ENCODE measurements at places on chromosomes 13 and 19.

- DNase-seq, result peak; percentile 37
Observed at GRCh38 chr13:94710881-94711560, 1.3 kb downstream of the SOX21 start.

GRCh38 chr13:42967660-42968059 lies 24.4 kb downstream of the EPSTI1 start:
- DNase-seq, result no peak

GRCh38 chr13:106709522-106709921 lies 141.6 kb upstream of the ARGLU1 start:
- DNase-seq, result no peak

DNA sequence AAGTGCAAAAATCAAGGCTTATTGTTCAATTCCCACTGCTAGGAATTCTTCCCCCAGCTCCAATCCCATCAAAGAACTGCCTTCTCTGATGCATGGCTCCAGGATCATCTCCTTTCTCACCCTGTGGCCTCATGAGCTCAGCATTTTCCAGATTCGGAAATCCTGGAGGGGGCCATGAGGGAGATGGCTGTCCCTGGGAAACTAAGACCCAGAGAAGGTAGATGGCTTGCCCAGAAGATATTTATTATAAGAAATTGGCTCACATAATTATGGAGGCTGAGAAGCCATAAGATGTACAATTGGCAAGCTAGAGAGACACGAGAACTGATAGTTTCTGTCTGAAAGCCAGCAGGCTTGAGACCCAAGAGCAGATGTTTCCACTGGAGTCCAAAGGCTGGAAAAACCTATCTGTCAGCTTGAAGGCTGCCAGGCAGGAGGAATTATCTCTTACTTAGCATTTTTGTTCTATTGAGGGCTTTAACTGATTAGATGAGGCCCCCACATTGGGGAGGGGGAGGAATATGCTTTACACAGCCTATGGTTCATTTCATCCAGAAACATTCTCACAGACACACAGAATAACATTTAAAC lies 58.6 kb downstream of the GADD45B start:
- no peak for DNase-seq

DNA sequence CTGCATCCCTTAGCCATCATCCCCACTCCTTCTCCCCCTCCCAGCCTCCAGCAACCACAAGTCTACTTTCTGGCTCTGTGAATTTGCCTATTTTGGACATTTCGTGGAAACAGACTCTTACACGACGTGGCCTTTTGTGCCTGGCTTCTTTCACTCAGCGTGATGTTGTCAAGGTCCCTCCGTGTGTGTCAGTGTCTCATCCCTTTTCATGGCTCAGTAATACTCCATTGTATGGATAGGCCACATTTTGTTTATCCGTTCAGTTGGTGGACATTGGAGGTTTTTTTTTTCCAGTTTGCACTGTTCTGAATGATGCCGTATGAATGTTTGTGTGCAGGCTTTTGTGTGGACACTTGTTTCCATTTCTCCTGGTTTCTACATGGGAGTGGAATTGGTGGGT lies 38.0 kb downstream of the BICRA start:
- no peak for DNase-seq

- DNase-seq, result no peak
Observed at GRCh38 chr19:8366121-8366581, 2.2 kb downstream of the ANGPTL4 start.

GRCh38 chr19:50266896-50267295 lies 62.3 kb downstream of the KCNC3 start:
- peak; percentile 45 for DNase-seq

GRCh38 chr19:41023193-41023592 lies 32.1 kb downstream of the CYP2B6 start:
- no peak for DNase-seq

DNA sequence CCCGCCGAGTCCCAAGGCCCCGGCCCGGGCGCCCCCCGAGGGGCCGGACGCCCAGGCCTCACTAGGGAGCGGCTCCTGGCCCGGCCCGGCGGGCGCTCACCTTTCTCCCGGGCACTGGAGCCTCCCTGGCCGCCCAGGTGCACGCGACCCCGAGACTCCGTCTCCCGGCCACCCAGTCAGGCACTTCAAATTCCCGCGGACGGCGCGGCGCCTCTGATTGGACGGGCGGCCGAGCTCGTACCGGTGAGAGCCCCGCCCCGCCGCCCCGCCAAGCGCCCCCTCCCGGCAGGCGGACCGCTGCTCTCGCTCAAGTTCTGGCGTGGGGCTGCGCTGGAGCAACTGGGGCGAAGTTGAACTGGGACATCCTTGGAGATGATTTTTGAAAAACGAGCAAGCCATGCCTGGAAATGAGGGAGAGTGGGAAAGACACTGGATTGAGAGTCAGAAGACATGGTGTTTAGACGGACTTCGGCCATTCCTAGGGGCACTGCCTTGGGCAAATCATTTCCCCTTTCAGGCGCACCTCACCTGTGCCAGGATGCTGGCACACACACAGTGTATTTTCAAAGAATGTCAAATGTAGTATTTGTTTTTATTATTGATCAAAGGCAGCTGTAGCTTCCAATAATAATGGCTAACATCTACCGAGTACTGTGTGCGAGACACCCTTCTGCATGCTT lies 485.3 kb downstream of the UQCRFS1 start:
- peak; percentile 68 for DNase-seq

DNA sequence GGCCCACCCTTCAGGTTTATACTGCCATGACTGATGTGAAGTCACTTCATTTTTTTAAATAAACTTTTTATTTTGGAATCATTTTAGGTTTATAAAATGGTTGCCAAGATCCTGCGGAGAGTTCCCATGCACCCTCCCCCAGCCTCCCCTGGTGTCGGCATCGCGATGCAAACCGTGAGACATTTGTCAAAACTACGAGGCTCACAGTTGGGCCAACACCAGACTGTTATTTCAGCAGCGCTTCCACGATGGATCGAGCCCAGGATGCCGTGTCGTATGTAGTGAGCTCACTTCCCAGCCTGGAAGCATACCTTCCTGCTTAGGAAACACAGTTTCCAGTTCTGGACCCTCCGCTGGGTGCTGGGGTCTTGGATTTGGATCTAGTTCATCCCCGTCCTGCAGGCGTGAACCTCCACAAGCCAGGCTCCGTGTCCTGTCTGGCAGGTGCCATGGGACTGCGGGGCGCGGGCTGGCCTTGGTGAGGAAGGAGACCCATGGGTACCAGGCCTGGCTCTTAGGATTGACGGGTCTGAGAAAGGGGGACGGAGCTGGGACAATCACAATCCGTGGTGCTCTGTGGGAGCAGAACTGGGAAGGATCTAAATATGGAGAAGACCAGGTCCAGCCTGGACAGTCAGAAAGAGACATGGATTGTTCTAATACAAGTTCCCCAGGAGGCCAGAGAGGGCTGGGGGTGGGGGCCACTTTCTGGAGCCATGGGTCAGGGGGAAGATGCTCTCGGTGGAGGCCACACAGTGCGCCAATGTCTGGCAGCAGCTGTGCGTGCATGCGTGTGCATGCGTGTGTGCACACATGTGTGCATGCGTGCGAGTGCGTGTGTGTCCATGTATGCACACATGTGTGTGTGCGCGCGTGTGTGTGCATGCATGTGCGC lies 2.4 kb upstream of the SBK2 start:
- no peak for DNase-seq

GRCh38 chr13:50589139-50589538 lies 254.4 kb downstream of the DLEU7 start:
- DNase-seq, result no peak

DNA sequence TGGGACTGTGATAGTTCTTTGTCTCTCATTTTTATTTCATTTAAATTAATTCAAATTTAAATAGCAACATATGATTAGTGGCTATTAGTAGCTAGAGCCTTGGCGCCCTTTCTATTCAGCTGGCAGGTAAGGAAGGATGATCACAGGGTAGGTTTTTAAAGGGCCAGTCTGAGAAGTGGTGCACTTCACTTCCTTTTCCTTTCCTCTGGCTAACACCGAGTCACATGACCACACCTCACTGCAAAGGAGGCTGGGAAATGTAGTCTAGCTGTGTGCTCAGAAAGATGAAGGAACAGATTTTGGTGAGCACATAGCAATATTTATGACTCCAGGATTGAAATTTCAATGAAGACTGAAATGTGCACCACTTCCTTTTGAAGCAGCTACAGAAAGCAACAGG lies 128.7 kb downstream of the TSHZ3 start:
- peak; percentile 32 for DNase-seq

- no peak for DNase-seq
Observed at GRCh38 chr13:76692346-76692745, 193.9 kb downstream of the KCTD12 start.

DNA sequence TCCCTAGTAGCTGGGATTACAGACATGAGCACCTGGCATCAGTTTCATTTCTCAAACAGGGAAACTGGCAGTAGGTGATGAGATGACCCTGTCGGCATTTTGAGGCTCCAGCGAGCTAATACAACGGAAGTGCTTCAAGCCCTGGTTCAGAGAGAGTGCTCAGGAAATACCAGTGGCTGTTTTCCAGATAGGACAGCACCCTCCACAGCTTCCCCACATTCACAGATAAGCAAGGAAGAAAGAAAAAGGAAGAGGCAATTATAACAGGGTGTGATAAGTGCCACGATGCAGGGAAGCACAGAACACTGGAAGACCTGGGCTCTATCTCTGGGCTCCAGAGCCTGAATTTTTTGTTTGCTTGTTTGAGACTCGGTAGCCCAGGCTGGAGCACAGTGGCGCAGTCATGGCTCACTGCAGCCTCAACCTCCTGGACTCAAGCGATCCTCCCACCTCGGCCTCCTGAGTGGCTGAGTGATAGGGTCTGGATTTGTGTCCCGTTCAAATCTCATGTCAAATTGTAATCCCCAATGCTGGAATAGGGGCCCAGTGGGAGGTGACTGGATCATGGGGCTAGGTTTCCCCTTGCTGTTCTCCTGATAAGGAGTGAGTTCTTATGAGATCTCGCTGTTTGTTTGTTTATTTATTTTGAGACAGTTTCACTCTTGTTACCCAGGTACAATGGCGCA lies 43.5 kb downstream of the PIN1 start:
- no peak for DNase-seq

DNA sequence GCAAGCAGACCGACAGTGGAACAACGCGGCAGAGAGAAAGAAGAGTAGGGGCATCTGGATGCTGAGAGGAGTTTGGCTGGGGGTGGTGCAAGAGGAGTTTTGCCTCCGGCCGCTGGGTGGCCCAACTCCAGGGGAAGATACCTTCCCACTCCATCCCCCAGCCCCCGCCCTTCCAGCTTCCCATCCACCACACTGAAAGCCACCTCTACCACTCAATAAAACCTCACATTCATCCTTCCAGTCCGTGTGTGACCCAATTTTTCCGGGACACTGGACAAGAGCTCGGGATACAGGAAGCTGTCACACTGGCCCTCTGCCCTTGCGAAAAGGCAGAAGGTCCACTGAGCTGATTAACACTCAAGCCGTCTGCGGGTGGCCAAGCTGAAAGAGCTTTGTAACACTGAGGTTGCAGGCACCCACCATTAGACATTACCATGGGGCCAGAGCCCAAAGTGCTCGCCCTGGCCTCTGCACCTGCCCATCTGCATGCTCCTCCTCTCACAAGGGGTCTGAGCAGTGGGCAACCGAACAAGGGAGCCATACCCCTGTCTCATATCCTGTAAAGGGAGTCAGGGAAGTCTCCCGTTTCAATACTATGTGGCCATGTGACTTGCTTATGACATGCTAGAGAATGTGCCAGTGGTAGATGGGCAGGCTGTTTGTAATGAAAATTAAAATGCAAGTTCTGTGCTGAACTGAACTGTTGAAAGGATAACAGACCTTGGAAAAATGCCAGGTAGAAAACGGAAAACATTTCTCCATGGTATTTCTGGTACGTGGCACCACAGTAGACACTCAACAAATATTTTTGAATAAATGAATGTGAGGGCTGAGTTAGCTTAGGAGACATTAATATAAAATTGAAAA lies 205.1 kb upstream of the STARD13 start:
- DNase-seq, result no peak

DNA sequence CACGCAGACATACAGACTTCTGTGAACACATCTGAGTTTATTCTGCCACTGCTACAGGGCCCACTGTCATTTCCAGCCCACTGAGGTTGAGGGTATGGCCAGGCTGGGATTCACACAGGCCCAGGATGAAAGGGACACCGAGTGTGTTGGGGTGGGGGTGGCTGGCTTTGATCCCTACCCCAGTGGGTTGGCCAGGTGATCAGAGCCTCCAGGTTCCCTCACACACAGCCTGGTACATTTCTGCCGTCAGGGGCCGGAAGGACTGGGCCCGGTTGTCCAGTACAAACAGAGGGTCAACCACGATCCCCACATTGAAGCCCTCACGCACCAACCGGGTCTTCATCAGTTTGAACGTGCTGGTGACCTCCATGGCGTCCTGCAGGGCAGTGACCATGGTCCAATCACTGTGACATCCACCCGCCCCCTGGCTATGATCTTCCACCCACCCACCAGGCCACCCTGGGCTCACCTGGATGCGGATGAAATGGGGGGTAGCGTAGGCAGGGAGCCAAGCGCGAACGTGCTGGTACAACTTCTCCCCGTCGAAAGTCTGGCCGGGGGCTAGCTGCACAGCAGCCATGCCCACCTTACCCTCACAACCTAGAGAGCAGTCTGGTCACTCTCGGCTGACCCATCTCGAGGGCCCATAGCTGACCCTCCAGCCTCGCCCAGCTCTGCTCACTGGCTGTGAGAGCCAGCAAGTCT lies 13.3 kb downstream of the SLC27A5 start:
- DNase-seq, result no peak

- no peak for DNase-seq
Observed at GRCh38 chr13:75628801-75629200, 7.3 kb upstream of the LMO7 start.

DNA sequence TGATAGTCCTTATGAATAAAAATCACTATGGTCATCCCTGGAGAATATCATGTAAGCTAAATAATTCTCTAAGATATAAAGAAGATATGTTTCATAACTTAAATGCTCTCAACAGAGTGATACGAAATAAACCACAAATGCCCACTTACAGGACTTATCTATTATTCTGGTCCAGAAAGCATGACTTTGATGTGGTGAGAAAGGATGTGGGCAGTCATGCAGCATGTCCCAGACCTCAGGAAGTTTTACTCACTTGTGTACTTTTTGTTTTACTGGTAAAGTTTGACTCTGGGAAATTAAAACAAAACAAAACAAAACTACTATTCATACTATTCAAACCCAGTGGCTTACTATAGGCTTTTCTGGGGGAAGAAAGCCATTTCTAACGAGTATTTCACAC lies 483.2 kb upstream of the SLITRK6 start:
- DNase-seq, result no peak

GRCh38 chr13:88840085-88840484 lies 1168.9 kb downstream of the SLITRK5 start:
- no peak for DNase-seq

DNA sequence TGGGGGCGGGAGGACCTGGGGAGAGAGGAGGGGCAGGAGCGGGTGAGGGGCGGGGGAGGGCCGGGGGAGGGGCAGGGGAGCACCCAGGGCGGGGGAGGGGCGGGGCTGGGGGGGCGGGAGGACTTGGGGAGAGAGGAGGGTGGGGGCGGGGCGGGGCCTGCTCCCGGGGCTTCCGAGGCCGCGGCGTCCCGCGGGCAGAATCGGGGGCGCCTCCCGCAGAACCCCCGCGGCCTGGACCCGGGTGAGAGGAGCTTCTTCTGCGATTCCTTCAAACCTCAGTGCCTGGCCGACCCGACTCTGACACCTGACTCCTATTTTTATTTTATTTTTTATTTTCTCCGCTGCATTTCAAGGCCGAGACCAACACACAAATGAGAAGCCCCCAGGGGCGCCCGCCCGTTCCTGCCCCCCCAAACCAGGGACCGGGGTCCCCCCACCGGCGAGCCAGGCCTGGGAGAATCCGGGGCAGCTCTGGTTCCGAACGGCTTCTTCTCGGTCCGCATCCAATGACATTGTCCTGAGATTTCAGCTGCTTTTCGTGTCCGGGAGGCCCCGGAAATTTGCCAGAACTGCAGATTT lies 470 bp upstream of the GRTP1 start:
- no peak for DNase-seq
